ENCODE measurements at places on chromosomes 12 and 14. TPM values are rescaled to one million over a fixed set of nuclear protein-coding genes. Genes with fewer than 3 reads are reported as not detected.

Gene PLCZ1
- total RNA-seq = not detected

- H3K4me1 ChIP-seq = no peaks in the 10 kb centered on the region
- H3K4me3 ChIP-seq = no peak overlapping the region
- H3K27ac ChIP-seq = no peak overlapping the region
- peaks cover 5% of the 10 kb centered on the region for H3K27me3 ChIP-seq
- no peak for DNase-seq
Observed at GRCh38 chr12:117439531-117440001, 78.1 kb upstream of the NOS1 start.

- H3K4me3 ChIP-seq = peak overlapping the region; percentile 81
- H3K27me3 ChIP-seq = peaks cover 6% of the 10 kb centered on the region
- peaks cover 57% of the 10 kb centered on the region for H3K4me1 ChIP-seq
- H3K36me3 ChIP-seq = peaks cover 33% of the 10 kb centered on the region
Observed at GRCh38 chr14:66231820-66232219, 254.4 kb upstream of the CCDC196 start.

- H3K27ac ChIP-seq = no peak overlapping the region
- H3K4me3 ChIP-seq = no peak overlapping the region
- H3K27me3 ChIP-seq = no peaks in the 10 kb centered on the region
- H3K4me1 ChIP-seq = no peaks in the 10 kb centered on the region
Observed at GRCh38 chr14:22285991-22286390, 303.0 kb downstream of the DAD1 start.

Gene DDX54
- total RNA-seq = 47.5 TPM

Gene C12orf42
- total RNA-seq = 0.77 TPM

GRCh38 chr14:99853206-99853605 is 60.0 kb downstream of the EML1 start:
- H3K27me3 ChIP-seq = no peaks in the 10 kb centered on the region
- H3K4me3 ChIP-seq = no peak overlapping the region
- H3K27ac ChIP-seq = no peak overlapping the region
- no peak for DNase-seq
- H3K36me3 ChIP-seq = no peaks in the 10 kb centered on the region
- no peaks in the 10 kb centered on the region for H3K4me1 ChIP-seq

Gene MYF5
- not detected for total RNA-seq

Gene KRT83
- not detected for total RNA-seq

- no peaks in the 10 kb centered on the region for H3K27me3 ChIP-seq
- no peaks in the 10 kb centered on the region for H3K4me1 ChIP-seq
- peaks cover 1% of the 10 kb centered on the region for H3K36me3 ChIP-seq
- no peak overlapping the region for H3K4me3 ChIP-seq
- no peak for DNase-seq
Observed at GRCh38 chr14:64409126-64409920, 21.2 kb downstream of the MTHFD1 start.

DNA sequence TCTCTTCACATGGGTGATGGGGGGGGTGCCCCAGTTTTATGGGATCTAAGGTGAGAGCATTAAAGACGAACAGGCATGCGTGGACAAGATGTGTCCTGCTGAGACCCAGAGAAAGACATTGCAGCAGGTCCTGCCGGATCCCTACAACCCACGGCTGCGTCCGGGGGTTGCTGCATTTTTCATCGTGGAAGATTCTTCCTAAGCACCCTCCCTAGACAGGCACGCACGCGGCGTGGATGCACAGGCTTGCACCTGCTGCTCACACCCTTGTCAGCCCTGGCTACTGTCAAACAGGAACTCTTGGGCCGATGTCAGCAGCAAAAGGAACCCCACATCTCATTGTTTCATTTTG is 280.6 kb upstream of the RTL1 start:
- H3K4me1 ChIP-seq = peaks cover 16% of the 10 kb centered on the region
- H3K27ac ChIP-seq = no peak overlapping the region
- peaks cover 3% of the 10 kb centered on the region for H3K36me3 ChIP-seq

DNA sequence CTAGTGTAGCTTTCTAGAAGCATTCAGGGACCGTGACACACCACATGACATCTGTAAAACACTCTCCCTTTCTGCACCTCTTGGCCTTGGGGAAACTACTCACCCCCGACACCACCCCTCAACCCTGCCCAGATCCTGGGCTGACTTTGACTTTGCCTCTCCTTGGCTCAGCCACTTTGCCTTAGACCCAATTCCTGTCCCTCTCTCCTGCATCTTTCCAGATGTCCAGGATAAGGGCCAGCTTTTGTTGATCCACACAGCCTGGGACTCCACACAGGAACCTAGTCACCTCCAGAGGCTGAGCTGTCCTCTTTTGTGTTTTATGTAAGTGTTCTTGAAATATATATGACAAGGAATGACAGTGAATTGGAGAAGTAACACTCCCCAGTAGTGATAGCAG is 153.7 kb upstream of the PLXNC1 start:
- H3K27ac ChIP-seq = no peak overlapping the region
- peaks cover 2% of the 10 kb centered on the region for H3K27me3 ChIP-seq
- H3K4me3 ChIP-seq = no peak overlapping the region
- H3K4me1 ChIP-seq = peaks cover 2% of the 10 kb centered on the region
- H3K36me3 ChIP-seq = no peaks in the 10 kb centered on the region
- no peak for DNase-seq

GRCh38 chr14:93303659-93304058 is 29.2 kb downstream of the BTBD7 start:
- DNase-seq = no peak
- H3K27me3 ChIP-seq = peaks cover 2% of the 10 kb centered on the region
- H3K4me3 ChIP-seq = no peak overlapping the region
- H3K36me3 ChIP-seq = peaks cover 5% of the 10 kb centered on the region
- H3K27ac ChIP-seq = peak overlapping the region; percentile 42

DNA sequence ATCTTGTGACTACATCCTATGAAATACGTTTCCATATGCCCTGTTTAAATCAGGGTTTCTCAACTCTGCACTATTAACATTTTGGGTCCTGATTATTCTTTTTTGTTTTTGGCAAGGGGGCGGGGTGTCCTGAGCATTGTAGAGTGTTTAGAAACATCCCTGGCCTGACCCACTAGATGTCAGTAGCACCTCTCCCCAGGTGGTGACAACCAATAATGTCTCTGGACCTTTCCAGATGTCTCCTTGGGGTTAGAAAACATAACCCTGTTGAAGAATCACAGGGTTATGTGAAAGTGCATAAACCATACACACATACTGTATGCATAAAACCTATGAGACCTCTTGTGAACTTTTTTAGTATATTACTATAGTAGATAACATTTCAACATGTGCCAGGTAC is 1.4 kb downstream of the ACAD10 start:
- peaks cover 25% of the 10 kb centered on the region for H3K4me1 ChIP-seq
- no peak for DNase-seq
- peaks cover 7% of the 10 kb centered on the region for H3K36me3 ChIP-seq
- peak overlapping the region; percentile 99 for H3K4me3 ChIP-seq
- peaks cover 2% of the 10 kb centered on the region for H3K27me3 ChIP-seq

DNA sequence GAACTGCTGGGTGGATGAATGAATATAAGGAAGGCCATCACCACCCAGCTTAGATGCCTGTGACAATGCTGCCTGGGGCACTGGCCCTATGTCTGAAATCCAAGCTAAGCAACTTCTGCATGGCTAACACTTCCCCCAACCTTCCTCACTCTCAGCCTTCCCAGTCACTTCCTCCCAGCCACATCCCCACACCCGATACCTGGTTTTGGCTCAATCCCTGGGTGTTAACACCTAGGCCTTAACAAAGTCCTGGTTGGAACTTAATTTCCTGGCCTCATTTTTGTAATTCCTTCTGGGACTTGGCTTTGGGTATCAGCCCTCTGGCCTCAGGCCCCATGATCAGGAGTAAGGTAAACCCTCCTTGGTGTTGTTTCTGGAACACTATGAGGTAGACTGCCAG is 110.0 kb downstream of the EFCAB11 start:
- no peak for DNase-seq
- no peak overlapping the region for H3K27ac ChIP-seq
- no peak overlapping the region for H3K4me3 ChIP-seq

DNA sequence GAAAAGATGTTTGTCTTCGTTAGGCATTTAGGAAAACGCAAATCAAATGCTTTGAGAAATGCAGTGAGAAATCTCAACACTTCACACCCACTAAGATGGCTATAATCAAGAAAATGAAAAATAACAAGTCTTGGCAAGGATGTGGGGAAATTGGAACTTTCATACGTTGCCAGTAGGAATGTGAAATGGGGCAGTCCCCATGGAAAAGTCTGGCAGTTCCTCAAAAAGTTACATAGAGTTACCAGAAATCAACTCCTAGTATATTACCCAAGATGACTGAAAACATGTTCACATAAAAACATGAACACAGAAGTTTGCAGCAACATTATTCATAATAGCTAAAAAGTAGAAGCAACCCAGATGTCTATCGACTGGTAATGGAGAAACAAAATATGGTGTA is 41.5 kb upstream of the LRTM2 start:
- H3K4me1 ChIP-seq = peaks cover 15% of the 10 kb centered on the region
- DNase-seq = no peak
- H3K27ac ChIP-seq = no peak overlapping the region
- no peaks in the 10 kb centered on the region for H3K36me3 ChIP-seq
- no peaks in the 10 kb centered on the region for H3K27me3 ChIP-seq

DNA sequence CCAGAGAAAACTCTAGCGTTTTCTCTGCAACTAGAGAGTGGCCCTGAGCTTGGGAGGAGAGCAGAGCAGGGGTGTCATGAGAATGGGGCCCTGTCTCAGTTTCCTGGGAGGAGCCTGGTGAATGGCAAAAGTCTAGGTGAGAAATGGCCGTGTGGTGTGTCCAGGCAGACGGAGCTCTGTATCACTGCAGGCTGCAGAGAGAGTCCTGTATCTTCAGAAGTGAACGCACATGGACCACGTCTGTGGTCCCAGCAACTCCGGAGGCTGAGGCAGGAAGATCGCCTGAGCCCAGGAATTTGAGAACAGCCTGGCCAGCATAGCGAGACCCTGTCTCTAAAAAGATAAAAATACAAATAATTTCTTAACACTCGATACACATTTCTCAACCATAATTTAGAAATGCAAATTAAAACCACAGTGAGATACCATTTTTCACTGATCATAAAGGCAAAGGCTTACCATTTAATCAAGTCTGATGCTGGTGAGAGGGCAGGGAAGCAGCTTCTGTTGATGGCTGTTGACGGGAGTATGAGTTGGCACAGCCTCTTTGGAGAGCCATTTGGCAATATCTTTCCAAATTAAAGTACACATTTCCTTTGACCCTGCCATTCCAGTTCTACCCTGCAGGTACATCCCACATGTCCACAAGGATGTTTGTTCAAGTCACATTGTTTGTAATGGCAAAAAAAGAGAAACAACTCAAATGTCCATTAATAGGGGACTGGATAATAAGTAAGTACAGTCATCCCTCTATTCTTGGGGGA is 51.0 kb downstream of the NFKBIA start:
- H3K4me3 ChIP-seq = no peak overlapping the region
- DNase-seq = no peak

- no peak overlapping the region for H3K27ac ChIP-seq
- H3K4me3 ChIP-seq = no peak overlapping the region
- H3K36me3 ChIP-seq = no peaks in the 10 kb centered on the region
- peaks cover 2% of the 10 kb centered on the region for H3K4me1 ChIP-seq
- no peak for DNase-seq
Observed at GRCh38 chr14:74573421-74574089, 38.5 kb downstream of the LTBP2 start.
